Left ventricle myocardium inferior (tissue), 1 donor: ENCODE measurements at places on chromosomes 5 and 9. TPM values are rescaled to one million over a fixed set of nuclear protein-coding genes. Genes with fewer than 3 reads are reported as not detected.

GRCh38 chr9:101427957-101428655 is 7.5 kb downstream of the ALDOB start:
- no peak for DNase-seq

DNA sequence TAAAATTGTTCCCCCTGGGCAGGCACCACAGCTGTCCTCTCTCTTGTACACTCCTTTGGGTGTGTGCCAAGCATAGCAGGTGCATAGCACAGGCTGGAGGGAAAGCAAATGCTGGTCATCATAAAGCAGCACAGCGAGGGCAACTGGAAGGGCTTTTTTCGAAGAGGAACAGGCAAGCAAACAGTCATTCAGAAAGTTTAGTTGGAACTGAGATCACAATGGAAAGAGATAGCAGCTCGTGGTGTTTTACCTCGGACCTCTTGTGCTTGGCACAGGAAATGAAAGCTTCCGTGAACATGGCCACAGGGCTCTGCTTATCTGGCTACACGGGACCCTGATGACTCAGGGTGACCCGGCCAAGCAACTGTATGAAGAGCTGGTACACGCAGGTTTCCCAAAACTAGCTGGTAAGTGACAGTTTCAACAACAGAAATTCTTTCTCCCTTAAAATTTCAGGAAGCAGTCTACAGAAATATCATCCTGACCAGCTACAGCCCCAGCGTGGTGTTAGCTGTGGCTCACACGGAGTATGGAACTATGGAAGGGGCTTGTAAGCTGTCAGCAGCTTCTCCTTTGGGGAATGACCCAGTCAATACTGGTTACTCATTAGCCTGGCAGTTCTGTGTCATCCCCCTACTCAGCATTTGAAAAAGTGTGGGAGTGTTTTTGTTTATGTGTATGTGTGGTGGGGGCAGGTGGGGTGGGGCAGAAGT is 48.1 kb downstream of the POC5 start:
- DNase-seq, result no peak

DNA sequence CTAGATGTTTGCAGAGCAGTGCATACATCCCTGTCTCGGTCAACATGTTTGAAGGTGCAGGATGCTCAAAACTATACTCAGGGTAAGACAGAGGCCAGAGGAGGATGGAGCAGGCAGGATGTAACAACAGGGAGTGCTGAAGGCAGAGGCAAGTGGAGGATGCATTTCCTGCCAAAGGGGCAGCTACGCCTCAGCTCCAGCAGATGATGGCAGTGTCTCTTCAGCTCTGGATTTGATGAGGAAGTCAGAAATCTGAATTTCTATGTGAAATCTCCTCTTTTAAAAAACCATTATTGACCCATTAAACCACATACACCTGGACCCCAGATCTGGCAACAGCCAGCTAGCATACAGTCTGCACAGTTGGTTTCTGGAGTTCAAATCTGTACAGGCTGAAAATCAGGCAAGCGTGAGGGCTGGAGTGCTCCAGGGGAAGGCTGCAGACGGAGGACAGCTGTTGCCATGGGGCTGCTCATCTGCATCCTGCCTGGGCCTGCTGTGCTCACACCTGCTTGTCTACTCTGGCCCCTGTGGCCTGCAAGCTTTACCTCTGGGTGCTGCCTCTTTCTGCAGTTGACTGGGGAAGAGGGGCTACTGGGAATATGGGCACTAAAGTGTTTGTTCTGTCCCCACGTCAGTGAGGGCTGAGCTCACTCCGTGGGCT is 152.9 kb upstream of the SLC28A3 start:
- DNase-seq, result no peak

DNA sequence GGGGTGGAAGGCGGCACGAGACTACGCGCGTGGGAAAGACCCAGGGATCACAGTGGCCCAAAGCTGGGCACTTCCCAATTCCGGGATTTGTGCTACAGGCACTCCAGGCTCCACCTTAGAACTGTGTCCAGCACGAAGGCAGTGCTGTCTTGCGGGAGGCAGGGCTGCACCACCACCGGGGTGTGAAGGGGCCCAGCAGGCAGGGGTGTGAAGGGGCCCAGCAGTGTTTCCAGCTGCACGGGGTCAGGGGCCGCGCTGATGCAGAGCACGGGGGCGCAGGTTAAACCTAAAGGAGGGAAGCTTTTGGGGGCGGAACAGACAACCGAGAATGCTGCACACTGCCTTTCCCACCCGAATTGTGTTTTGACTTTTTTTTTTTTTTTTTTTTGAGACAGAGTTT is 1.1 kb upstream of the PDCD6 start:
- DNase-seq, result no peak

DNA sequence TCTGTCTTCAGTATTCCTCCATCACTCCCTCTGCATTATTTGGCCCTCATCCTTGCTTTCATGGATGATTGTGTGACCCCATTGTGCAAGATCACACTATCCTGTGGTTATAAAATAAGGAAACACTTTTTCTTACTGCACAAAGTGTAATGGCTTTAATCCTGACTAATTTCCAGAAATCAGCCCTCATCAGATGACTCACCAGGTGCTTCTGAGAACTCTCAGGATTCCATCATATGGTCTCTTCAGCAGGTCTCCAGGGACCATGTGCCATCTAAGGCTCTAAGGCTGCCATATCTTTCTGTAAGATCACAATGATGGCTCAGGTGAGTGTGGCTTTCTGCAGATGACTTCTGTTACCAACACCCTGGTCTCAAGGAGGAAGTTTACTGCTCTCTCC is 27.3 kb upstream of the FER start:
- DNase-seq, result no peak

DNA sequence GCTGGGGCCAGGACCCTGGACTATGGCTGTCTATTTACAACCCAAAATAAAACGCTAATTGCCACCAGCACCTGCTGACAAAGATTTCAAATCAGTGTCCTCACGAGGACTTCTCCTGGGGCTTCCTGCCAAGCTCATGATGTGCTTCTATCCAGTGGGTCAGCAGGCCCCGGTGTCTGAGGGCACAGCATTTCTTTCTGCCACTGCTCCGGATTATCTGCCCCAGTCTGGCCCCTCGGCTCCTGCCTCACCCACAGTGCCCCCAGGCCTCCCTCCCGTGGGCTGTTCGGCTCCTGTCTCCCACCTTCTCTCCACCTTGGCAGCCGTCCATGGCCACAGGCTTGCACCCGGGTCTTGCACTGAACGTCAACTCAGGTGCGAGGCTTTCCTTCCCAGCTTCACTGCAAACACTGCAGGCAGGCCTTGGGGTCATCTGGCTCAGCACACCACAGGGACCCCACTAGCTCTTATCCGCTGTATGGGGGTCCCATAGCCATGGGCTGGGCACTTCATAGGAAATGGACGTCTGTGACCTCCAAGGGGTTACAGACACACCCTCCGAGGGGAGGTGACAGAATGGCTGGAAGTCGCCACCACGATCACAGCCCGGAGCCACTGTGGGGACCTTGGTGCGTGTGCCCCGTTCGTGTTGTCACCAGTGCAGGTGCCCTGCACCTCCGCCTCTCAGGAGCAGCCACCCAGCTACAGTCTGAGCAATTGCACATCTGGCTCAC is 43.8 kb upstream of the FCN1 start:
- peak; percentile 35 for DNase-seq

- DNase-seq, result peak; percentile 14
These were observed 815.0 kb downstream of the CDH18 start for GRCh38 chr5:19172926-19173470.

- no peak for DNase-seq
These were observed 90.2 kb downstream of the ESM1 start for GRCh38 chr5:54894957-54895815.

GRCh38 chr9:13412331-13412730 is 132.8 kb upstream of the MPDZ start:
- DNase-seq, result no peak

DNA sequence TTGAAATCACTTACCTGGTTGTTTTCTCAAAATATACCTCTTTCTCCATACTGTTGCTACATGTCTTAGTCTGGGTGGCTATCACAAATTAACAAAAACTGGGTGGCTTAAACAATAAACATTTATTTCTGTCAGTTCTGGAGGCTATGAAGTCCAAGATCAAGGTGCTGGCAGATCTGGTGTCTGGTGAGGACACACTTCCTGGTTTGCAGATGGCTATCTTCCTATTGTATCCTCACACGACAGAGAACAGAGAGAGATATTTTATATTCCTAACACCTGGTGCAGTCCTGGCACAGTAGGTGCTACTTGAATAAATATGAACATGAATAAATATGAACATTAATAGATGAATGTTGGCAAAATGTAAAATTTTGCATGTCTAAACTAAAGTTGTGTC is 164.3 kb upstream of the ACOT12 start:
- DNase-seq, result no peak

GRCh38 chr5:108541836-108542235 is 159.9 kb upstream of the FBXL17 start:
- DNase-seq, result no peak

- DNase-seq, result no peak
These were observed at the start of gene GRIN1 for GRCh38 chr9:137138722-137139467. Gene GRIN1, plus strand, starts transcription at chr9:137139154. Its CDS starts 333 bp downstream, at chr9:137139487.

DNA sequence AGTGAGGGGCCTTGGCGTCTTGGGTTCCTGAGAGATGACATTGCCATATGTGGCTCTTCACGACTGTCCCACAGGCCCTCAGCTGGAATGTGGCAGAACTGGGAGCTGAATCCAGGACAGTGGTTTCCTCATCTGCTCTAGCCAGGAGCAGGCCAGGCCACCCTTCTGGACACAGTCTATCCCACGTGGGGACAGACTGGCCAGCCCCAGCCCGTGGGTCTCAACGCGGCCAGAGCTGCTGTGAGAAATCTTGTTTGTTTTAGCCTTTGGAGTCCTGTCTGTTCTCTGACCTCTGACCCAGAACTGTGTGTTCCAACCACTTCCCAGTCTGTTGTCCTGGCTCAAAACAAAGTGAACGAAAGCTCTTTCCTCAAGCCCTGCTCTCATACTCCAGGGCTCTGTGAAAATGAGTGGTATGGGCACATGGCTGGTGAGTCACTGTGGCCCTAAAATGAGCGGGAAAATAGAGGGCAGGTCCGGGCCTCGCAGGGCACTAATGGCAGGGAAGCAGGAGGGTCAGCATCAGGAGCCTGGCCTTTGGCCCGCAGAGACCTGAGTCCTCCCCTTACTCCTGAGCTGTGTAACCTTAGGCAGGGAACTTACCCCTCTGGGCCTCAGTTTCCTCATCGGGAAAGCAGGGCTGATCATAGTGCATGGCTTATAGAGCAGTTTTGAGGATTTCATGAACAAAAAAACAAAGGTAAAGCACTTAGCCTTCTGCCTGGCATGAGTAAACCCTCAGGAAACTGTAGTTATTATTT is 34.8 kb upstream of the GLRX start:
- peak; percentile 81 for DNase-seq

DNA sequence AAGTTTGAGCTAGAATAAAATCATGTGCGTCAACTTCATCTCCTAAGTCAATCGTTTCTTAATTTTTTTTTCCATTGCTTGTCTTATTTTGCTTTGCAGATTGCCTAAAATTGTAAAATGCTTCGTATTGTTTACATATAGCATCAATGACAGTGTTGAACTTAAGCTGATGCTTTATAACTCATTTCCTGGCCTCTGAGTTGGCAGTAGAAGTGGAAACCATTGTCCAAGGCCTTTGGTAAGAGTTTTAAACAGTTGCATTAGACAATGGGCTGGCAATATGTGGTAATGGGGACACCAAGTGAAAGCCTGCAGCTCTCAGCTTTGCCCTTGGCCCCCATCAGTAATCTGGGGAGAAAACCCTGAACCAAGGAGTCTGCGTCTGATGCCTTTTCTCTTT is 154.8 kb upstream of the GAS1 start:
- no peak for DNase-seq

GRCh38 chr9:134210908-134211810 is 46.8 kb upstream of the RNU6ATAC start:
- DNase-seq, result peak; percentile 37

DNA sequence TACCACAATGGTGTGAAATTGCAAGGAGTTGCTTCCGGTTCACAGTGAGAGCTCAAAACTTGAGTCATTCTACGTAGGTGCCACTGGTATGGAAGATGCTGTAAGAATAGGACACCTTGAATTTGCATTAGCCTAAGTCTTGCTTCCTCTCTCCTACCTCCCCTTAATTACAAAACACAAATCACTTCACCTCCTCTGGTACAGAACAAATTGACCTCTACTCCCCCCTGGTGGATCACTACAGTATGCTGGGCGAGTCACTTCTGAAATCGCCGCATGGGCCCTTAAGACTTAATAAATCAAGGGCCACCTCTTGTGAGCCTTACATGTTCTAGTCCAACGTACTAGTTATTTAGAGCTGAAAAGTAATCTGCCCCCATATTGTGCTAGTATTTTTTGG is 145.3 kb upstream of the SMARCA2 start:
- DNase-seq, result no peak

GRCh38 chr5:36712706-36713105 is 106.3 kb downstream of the SLC1A3 start:
- no peak for DNase-seq

DNA sequence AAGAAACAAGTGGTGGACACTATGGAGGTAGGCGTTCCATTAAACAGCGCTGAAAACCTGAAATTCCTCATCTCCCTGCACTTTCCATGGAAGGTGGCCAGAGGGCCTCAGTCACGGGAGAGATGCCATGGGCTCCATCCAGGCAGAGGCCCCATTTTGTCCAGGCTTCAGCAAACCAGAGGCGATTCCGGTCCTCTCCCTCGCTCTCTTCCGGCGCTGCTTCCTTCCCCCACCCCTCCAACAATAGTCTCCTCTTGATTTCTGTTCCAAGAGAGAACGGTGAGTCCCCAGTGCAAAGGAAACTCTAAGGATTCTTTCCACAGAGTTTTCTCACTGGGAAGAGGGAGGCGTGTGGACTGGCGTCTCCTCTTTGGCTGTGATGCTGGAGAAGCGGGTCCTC is 7.5 kb downstream of the ZNF366 start:
- DNase-seq, result peak; percentile 51

The ZNF454 gene
- 2.6 TPM for total RNA-seq

The ISCA1 gene
- total RNA-seq, result 78.3 TPM

The TAF11L5 gene
- total RNA-seq, result not detected

The PRUNE2 gene
- 3.1 TPM for total RNA-seq

The PCDHB11 gene
- 0.77 TPM for total RNA-seq

The GABRA1 gene
- not detected for total RNA-seq

The TNFSF15 gene
- 0.11 TPM for total RNA-seq

The RABL6 gene
- 64.1 TPM for total RNA-seq

The OLFM1 gene
- total RNA-seq, result 10.0 TPM
